Upper lobe of right lung (tissue), 1 donor: ENCODE measurements at places on chromosomes 2 and 18.

- no peak for DNase-seq
Measured at GRCh38 chr2:37679072-37679695, 7.7 kb upstream of the CDC42EP3 start.

- no peak for DNase-seq
Measured at GRCh38 chr2:27135478-27135955, 1.1 kb upstream of the PREB start.

- no peak for DNase-seq
Measured at GRCh38 chr2:229126066-229126465, 145.0 kb downstream of the PID1 start.

GRCh38 chr2:2800697-2801096 is 469.6 kb upstream of the MYT1L start:
- DNase-seq = no peak

DNA sequence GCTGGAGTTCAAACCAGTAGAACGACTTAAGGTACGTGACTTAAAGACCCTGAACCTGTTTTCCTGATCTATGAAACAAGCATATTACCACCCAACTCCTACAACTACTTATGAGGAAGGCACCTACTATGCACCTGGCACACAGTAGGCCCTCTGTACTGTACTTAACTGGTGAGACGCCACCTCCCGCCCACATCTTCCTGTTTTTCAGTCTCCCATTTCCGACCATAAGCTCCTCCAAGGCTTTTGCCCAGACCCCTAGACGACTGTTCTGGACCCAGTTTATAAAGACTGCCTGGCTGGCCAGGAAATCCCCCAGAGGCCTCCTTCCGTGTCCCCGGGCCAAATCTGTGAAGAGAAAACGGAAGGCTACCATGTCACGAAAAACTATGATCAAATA is 1.5 kb downstream of the GALNT14 start:
- DNase-seq = no peak

DNA sequence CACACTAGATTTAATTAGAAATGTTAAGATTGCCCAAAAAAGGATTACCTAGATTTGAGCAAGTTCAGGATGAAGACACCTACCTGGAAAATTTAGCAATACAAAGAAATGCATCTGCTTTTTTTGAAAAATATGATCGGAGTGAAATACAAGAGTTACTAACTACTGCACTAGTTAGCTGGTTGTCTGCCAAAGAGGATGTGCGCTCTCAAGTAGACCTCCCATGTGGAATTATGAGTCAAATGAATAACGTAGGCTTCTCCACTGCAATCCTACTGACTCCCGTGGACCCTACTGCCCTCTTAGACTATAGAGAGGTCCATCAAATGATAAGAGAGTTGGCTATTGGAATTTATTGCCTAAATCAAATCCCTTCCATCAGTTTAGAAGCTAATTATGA is 2.0 kb downstream of the ANKAR start:
- DNase-seq = no peak

DNA sequence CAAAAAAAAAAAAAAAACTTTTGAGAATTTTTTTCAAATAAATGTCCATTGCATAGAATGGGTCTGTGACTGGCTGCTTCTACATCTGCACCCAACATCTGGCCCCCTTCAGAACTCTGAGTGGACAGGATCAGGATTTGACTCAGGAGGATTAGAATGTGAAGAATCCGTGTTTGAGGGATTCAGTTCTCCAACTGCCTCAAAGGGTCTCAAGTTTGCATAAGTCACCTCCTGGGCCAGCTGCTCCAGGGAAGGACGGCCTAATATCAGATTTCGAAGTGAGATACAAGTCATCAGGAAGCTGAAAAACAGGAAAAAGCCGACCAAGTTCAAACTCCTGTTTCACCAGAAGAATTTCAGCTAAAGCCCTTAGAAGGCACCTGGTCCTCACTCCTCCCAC is 10.9 kb downstream of the MAT2A start:
- no peak for DNase-seq

DNA sequence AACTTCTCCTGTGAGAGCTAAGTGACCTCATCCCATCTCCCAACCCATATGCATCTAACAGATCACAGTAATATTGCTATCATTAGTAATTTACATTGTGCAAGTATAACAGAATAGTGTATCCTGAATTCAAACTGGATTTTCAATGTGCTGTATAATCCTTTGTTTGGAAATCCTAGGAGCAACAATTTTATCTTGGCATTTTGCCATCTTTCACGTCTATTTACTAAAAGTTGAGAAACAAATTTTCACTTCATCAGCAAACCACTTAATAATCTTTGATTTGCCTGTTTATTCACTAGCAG is 3.8 kb downstream of the HNRNPLL start:
- no peak for DNase-seq

- DNase-seq = no peak
Measured at GRCh38 chr18:31102941-31103340, 720 bp upstream of the DSC2 start.

GRCh38 chr2:18752667-18753422 is 163.5 kb upstream of the NT5C1B start:
- no peak for DNase-seq

DNA sequence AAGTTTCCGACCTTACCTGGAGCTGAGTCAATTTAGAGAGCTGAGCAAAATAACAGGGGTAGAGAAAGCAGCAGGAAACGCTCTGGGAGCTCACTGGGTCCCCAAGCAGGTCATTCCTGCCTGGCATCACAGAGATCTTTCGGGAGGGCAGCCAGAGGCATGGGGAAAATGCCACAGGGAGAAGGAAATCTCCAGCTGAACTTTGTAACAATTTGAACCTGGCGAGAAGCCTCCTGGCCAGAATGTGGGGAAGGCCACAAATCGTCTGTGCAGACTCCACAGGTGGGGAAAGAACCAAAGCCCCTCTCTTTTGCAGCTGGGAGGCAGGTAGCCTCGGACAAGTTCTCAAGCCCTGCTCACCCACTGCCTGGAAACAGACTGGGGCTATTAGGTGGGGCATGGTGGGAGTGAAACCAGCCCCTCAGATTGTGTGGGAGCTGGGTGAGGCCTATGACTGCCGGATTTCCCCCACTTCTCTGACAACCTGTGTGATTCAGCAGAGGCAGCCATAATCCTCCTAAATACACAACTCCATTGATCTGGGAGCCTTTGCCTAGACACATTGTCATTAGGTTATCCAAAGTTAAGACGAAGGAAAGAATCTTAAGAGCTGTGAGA is 53.9 kb downstream of the INO80D start:
- DNase-seq = no peak

GRCh38 chr2:223465793-223466192 is 136.4 kb downstream of the SCG2 start:
- DNase-seq = peak; percentile 73

- DNase-seq = no peak
Measured at GRCh38 chr2:15092691-15093090, 460.2 kb downstream of the LRATD1 start.

GRCh38 chr2:70552501-70553333 is 909 bp downstream of the TGFA start:
- DNase-seq = no peak

- DNase-seq = no peak
Measured at GRCh38 chr2:23954325-23955014, 14.2 kb downstream of the UBXN2A start.
